Cortex of kidney (tissue), 1 donor: ENCODE measurements at places on chromosomes 7 and 10.

DNA sequence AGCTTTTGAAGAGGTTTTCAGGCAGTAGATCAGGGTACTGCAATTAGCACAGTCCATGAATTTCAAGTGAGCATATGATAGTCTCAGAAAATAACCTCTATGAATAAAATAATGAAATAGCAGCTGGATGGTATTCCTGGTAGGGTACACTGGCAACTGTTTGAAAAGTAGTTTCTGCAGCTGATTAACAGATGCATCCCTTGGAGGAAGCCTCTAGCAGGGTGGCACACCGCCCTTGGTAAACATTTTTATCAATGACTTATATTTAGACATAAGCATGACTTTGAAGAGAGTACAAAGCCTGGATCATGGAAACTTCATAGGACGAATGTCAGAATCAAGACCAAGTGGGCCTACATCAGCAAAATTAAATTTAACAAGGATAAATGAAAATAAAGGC lies 26.8 kb downstream of the WNT16 start:
- DNase-seq: no peak

DNA sequence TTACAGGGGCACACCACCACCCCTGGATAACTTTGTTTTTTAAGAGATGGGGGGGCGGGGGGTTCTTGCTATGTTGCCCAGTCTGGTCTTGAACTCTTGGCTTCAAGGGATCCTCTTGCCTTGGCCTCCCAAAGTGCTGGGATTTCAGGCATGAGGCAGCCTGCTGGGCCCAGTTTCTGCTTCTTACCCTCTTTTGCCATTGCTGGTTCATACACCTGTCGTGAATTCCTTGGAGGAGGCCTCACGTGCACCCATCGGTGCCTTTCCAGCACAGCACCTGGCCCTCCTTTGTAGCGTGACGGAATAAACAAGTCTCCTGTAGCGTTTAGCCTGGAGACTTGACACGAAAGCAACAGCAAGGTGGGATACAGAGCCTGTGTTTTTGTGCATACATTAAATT lies 75.5 kb downstream of the CARD11 start:
- no peak for DNase-seq

DNA sequence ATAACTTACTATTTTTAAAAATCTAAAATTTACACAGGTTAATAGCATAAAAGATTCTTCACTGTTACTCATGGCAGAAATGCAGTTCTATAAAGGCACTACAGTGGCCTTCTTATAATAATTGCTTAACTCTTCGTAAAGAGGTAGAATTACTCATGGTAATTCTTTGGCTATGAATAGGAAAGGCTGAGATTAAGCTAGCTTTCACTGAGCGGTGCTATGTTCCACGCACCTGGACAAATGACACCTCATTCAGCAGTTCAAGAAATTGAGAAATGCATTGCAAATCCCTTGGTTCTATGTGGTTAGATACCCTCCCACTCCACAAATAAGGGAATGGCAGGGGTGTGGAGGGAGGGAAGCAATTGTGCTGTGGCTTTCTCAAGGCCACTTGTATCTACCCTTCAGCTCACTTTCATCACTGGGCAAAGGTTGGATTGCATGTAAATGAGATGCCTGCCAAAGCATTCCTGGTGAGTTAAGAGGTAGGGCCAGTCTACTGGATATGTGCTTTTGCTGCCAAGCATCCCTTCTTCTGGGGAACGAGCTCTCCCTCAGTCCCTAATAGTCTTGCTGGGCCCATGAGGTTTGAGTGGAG lies 210.9 kb downstream of the TEX36 start:
- no peak for DNase-seq

DNA sequence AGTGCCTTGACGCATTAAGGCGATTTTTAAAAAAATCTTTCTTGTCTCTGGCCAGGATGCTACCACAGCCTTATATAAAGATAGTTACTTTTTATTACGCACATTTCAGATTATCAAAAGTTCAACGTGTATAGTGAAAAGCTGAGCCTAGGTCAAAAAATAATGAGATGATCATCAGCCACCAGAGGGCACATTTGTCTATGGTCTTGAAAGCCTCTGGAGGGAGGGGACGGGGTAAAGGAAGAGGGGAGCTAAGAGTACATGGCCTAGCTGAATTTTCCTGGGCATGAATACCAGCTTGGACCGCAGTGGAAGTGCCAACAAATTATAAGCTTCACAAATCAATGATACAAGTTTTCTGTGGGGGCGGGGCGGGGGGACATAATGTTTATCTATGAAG lies 285.9 kb upstream of the SMIM30 start:
- no peak for DNase-seq

GRCh38 chr10:118473305-118473960 lies 122.0 kb downstream of the PRLHR start:
- no peak for DNase-seq

DNA sequence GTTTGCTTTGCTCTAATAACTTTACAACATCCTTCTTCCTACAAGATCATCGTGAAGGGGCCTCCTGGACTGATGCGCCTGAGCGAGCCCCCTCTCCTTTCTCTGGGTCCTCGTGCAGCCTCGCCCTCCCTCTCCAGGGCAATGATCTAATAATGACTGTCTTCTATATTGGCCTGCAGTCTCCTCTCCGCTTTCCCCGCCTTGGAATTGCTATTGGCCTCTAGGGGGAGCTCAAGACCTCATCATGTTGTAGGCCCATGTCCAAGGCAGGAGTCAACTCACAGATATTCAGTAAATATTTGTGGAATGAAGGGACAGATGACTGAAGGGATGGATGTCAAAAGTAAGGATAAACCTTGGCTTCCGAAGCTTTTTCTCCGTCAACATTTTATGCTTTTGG lies 1180.3 kb downstream of the TYW1 start:
- DNase-seq: no peak

DNA sequence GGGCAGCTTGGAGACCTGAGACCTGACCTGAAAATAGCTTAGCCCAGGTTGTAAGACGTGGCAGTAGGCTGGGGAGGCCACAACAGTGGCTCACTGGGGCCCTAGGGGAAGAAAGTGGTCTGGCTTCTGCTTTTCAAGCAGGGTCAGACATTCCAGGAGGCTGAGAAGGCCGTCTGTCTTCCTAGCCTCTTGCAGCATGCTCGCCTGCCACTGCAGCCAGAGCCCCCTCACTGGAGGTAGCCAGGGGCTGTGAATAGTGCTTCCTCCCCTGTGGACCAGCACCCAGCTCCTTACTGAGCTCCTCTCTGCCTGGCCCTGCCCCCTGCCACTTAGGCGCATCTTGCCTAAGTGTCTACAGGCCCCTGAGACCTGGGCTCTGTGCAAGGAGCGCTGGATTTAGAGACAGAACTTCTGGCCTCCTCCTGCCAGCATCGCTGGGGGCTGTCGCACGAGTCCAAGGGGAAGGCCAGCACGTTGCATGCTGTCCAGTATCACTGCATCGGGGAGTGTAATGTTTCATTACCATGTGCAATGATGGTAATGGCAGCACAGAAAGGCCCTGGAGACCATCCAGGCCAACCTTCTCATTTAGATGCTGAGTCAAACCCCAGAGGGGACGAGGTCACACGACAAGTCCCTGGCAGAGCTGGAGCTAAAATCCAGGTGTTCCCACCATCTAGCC lies 12.7 kb downstream of the ZMIZ1 start:
- no peak for DNase-seq

DNA sequence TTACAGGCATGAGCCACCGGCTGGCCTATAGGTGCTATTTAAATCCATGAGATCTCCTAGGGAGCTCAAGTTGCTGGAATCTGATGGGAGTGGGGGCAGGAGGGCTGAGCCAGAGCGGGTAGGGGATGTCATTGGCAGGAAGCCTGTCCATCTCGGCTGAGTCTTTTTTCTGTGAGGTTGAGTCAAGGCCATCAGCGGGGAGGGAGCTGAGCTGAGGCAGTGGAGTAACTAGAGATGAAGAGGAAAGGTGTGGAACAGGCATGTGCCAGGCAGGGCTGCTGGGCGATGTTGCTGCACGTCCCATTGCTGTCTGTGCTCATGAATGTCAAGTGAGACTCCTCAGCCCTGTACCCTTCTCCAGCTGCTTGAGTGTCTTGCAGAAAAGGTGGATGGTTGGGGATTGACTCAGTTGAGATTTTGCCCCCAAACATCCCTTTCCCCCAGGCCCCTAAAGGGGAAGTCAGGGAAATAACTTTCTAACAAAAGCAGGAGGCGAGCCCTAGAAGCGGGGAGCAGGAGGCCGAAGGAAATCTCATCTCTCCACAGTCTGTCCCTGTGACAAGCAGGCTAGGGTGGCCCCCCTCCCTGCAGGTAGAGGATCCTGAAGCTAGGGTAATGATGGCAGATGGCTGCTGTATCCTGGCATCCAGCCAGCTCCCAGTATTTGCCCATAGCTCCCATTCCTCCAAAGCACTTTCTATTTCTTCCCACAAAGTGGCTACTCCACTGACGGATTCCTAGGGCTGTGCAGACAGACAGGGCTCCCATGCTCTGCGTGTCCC lies 5.4 kb downstream of the ATP6V1F start:
- DNase-seq: no peak

GRCh38 chr10:62632071-62632809 lies 172.3 kb upstream of the ADO start:
- no peak for DNase-seq

DNA sequence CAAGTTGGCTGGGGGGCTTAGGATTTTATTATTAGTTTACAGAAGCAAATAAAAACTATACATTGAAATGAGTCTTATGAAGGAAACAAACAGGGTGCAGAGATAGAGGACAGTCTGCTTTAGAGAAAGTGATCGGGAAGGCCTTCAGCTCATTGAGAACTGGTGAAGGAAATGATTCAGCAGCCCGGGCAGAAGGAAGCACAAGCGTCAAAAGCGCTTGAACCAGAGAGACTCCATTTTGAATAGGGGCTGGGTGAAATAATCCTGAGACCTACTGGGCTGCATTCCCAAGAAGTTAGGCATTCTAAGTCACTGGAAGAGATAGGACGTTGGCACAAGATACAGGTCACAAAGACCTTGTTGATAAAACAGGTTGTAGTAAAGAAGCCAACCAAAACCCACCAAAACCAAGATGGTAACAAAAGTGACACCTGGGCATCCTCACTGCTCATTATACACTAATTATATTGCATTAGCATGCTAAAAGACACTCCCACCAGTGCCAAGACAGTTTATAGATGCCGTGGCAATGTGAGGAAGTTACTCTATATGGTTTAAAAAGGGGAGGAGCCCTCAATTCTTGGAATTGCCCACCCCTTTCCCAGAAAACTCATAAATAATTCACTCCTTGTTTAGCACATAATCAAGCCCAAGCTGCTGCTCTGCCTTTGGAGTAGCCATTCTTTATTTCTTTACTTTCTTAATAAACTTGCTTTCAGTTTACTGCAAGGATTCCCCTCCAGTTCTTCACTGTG lies 83.1 kb upstream of the MPP7 start:
- DNase-seq: no peak

GRCh38 chr7:137882806-137883205 lies 36.0 kb upstream of the DGKI start:
- no peak for DNase-seq

- DNase-seq: no peak
Observed at GRCh38 chr10:12241810-12242529, 46.0 kb downstream of the CDC123 start.

DNA sequence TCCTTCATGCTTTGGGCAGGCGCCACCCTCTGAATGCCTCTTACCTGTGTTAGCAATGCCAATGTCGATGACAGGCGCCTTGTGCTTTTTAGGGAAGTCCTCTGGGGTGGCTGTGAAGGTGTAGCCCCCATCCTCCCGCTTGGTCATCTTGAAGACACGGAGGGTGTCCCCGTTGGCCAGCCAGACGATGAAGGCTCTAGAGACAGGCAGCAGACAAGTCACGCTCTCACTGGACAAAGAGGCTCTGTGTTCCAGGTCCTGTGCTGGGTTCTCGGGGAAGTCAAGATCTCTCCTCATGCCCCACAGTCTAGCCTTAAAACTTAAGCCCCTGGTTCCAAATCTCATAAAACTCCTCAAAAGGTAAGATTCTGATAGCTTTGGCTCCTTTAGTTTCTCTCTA lies 5.1 kb downstream of the TBL2 start:
- DNase-seq: no peak

GRCh38 chr10:122657255-122657654 lies 42.4 kb downstream of the C10orf120 start:
- no peak for DNase-seq

- no peak for DNase-seq
Observed at GRCh38 chr7:16984375-16984774, 102.6 kb upstream of the AGR3 start.

DNA sequence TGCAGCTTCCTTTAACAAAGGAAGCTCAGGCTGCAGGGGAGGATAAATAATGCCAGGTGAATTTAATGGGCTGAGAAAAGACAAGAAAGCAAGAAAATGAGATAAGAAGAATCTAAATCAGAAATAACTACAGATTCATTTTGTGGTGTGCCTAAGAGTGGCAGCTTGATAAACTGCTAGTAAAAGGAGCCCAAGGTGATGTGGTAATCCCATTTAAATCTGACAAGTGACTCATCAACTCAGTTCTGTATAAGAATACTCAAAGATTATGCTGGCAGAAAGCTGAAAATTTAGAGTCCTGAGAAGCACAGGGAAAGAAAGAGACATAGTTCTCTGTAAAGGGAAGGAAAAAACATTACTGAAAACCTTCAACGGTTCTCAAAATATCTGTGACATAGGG lies 109.4 kb upstream of the PDE1C start:
- no peak for DNase-seq

GRCh38 chr10:34808801-34809745 lies 6.0 kb downstream of the PARD3 start:
- DNase-seq: no peak

GRCh38 chr7:116644628-116645027 lies 27.4 kb upstream of the MET start:
- no peak for DNase-seq

DNA sequence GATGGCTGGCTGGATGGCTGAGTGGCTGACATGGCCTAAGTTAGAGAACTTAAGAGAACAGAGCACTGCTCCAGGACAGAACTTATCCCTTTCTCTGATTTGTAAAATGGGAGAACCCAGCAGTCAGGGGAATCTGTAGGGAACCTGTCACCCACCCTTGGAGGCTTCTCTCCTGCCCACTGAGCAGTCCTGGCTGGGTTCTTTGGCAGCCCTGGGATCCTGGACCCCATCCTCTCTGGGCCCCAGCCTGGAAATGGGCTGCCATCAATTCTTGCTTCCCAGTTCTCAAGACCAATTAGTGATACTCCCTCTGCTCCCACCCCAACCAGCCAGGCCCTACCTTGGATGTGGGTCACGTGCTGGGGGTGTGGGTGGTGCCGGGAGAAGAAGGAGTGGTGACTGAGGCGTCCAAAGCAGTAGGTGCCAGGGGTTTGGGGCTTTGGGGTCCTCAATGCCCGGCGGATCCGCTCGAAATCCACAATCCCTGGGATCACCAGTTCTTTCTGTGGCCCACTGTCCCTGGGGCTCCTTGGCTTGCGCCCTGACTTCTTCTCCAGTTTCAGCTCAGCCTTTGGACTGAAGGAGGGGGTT lies 3.6 kb downstream of the TBATA start:
- no peak for DNase-seq

GRCh38 chr10:93875032-93875358 lies 18.8 kb upstream of the SLC35G1 start:
- no peak for DNase-seq

DNA sequence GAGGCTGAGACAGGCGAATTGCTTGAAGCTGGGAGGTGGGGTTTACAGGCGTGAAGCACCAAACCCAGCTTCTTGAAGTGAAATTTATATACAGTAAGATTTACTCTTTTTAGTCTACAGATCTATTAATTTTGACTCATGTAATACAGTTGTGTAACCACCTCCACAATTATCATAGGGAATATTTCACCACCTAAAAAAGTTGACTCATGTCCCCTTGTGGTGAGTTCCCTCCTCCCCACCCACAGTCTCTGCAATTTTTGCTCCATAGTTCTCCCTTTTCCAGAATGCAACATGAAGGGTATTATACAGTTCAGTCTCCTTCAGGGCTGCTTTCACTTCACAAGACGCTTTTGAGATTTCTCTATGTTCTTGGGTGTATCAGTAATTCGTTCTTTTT lies 156.8 kb downstream of the FAM107B start:
- no peak for DNase-seq
